HCT116 (cell line): ENCODE measurements at places on chromosomes 5 and 9. TPM values are rescaled to one million over a fixed set of nuclear protein-coding genes. Genes with fewer than 3 reads are reported as not detected.

- DNase-seq = peak; percentile 18
Measured at GRCh38 chr5:43773478-43773844, 170.5 kb downstream of the NNT start.

DNA sequence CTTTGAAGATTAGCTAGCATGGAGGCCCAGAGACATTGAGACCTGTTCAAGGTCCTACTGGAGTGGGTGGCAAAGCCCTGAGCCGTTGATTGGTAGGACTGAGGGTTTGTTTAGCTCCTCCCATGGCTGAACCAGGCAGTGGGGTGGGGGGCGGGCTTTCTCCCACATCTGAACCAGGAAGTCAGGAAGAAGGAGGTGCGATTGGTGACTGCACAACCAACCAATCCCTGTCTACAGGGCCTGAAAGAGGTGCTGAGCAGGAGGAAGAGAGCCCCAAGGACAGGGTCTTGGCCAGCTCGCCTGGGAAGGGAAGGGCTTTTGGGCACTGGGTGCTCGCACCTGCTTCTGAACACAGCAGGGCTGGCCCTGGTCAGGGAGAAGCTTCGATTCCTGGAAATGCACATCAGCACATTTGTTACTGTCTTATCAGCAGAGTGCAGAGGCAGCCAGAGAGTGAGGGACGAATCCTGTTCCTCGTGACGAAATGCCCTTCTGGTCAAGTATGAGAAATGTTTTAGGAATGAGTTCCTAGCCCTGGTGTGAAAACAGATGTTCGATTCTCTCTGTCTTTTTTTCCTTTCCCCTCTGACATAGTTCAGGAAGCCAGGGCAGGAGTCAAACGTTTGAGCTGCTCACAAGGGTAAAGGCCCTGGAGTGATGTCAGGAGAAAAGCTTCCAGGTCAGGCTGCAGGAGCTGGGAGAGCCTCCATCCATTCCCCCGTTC, 294.8 kb upstream of the KLF4 start:
- DNase-seq = peak; percentile 15

Gene GDA
- total RNA-seq = 49.4 TPM

Gene LHX6
- total RNA-seq = 4.1 TPM

DNA sequence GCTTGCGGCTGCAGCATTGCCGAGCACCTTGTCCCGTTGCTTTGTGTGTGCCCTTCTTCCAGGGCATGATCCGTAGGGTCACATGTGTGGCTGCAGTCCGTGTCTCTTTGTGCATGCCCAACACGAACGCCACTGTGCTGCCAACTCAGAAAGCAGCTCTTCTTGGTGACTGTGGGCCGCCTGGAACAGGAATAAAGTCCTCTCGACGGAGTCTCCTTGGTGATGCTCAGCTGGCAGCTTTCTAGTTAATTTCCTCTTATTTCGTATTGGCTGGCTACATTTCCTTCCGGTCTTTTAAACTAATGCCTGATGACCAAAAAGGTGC, 5.8 kb downstream of the EXOC3 start:
- DNase-seq = no peak

DNA sequence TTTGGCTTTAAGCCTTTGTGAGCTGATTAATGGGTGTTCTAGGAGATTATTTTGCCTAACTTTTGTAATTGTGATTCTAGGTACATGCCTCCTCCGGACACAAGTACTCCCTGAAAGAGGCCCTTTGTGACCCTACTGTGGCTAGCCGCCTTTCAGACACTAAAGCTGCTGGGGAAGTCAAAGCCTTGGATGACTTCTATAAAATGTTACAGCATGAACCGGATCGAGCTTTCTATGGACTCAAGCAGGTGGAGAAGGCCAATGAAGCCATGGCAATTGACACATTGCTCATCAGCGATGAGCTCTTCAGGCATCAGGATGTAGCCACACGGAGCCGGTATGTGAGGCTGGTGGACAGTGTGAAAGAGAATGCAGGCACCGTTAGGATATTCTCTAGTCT, 13.6 kb downstream of the ITGA1 start:
- DNase-seq = no peak

DNA sequence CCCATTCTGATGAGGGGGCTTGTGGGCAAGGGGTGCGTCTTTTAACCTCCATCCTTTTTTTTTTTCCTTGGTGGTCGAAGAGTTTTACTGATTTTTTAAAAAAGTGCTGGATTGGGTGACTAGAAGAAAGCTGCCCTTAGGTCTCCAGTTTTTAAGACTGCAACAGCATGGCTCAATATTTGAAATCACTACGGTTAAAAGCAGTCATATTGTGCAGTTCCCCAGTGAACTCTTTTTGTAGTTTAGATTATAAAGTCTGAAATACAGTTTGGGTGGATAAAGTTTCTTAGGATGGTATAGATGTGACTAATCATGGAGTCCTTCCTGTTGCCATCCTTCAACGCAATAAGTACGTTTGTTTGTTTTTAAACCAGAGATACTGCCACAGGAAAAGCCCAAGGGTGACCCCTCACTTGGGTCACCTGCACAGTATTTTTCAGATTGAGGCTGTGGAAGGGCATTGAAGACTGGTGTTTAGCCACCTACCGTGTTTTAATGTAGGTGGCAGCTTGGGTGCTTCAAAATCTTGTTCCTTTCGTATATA, 520 bp upstream of the DHFR start:
- no peak for DNase-seq

Gene FBP2
- total RNA-seq = not detected

Gene PKN3
- total RNA-seq = 37.9 TPM

DNA sequence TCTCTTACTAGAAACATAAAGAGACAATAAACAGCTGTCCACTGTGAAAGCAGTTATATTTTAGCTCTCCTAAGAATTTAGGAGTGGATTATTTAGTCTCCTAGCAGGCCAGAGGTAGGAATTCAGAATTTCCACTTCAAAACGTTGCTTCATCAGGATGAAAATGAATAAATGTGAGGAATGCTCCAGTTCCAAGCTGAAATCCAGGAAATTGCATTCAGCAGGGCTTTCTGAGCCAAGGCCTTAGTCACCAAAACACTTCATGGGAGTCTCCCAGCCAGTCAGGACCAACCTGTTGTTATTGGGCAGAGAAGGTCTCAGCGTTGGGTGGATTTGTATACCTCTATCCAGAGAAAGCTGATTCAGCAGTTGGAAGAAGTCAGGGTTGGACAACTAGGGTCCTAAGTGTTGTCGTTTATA, 1040.3 kb downstream of the TLE1 start:
- no peak for DNase-seq

Gene TMEM174
- not detected for total RNA-seq

Gene IL9
- not detected for total RNA-seq

- no peak for DNase-seq
Measured at GRCh38 chr9:104900871-104901270, 27.1 kb downstream of the ABCA1 start.

DNA sequence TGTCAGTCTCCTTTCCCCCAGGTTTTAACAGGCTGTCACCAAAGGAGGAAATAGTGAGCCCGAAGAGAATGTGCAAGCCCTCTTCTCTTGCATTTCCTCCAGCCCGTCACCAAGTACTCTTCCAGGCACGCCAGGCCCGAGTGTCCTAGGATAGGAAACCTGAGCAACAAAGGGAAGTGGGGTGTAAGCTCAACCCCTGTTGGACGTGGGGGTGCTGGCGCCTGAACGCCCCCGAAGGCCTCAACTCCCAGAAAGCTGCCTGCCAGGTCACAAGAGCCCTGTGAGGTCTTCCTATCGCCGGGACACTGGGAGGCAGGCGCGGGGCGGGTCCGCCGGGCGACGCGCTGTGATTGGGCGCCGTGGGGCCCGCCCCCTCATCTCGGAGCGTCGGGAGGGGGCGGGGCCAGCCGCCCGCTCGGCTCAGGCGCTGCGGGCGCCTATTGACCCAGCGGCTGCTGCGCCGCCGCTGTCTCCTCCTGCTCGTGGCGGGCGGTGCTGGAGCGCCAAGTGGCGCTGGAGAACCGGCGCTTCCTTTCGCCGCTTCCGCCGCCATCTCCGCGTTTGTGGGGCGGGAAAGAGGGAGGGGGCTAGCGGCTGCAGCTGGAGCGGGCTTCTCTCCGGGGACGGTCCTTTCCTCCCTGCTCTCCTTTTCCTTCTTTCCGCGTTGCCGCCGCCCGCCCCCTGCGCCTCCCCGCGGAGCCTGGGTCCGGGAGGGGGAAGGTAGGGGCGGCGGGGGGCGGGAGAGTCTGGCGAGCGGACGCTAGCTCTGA, 572 bp upstream of the MAN2A1 start:
- peak; percentile 71 for DNase-seq

Gene PRRX2
- total RNA-seq = 25.5 TPM

DNA sequence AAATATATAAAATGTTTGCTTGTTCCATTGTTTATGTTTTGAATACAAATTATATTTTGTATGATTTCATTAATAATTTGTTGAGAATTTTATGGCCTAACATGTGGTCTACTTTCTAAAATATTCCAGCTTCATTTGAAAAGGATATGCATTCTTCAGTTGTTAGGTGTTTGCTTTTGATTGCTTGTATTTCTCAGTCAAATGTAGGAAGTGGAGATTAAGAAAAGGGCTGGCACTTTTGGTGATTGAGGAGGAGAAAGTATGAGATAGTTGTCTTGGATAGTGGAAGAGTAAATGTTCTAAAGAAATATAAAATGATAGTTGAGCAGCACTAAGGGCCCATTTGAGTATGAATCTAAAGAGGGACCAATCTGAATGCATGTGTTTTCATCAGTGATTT, 23.1 kb downstream of the JAK2 start:
- DNase-seq = no peak

- DNase-seq = no peak
Measured at GRCh38 chr5:143445776-143446175, 42.3 kb upstream of the NR3C1 start.

GRCh38 chr5:36199620-36200019, 42.1 kb downstream of the NADK2 start:
- no peak for DNase-seq

DNA sequence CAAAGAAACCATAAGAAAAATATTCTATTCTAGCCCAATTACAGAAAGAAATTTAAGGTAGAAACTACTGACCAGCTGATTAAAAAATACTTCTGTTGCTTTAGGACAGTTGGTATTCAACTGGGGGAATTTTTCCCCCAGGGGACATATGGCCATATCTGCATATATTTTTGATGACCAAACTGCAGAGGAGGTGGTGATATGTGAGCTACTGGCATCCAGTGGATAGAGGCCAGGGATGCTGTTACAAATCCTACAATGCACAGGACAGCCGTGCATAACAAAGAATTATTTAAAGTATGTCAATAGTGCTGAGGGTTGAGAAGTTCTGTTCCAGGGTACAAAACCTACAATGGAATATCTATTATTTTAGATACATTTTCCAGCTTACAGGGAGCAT, 24.0 kb downstream of the ZFR start:
- no peak for DNase-seq

DNA sequence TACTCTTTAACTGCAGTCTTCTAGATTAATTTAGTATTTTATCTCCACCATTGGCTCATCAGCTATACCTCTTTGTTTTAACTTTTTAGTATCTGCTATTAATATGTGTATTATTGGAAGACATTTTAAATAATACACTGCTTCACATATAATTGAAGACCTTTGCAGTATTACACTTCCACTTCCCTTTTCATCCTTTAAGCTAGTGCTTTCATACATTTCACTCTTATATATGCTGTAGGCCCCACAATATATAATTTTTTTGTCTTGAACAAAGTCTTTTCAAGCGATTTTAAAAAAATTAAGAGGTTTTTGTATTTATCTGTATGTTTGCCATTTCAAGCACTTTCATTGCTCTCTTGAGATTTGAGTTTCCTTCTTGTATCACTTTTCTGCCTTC, 8.6 kb upstream of the LPCAT1 start:
- no peak for DNase-seq

Gene TMC1
- 0.57 TPM for total RNA-seq

- DNase-seq = no peak
Measured at GRCh38 chr9:15354713-15355112, 47.7 kb upstream of the TTC39B start.

Gene GPR150
- total RNA-seq = not detected

DNA sequence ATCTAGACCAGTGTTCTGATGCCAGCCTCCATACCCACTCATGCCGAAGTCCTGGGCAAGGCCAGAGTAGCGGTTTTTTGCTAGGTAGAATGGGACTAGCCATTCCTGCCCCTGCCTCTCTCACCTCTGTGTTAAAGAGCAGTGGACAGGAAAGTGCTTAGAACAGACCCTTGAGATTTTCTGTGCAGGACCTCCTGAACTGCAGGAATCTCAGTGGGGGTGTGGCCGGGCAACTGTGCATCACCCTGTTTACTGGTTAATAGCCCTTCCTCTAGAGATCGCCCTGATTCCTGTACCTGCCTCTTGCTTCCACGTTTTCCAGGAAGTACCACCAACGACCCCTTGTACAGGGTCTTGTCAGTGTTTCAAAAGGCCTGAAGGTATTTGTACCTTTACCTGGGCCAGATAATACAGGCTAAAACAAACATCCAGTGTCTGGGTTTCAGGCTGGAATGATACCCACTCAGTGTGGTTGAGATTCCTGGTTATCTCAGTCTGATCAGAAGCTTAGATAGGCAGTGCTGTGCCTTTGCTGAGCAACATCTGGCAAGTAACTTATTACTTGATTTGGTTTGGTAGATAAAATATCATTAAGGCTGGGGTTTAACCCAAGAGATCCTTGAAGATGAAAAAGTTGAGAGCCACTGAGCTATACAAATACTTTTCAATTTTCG, 65.9 kb downstream of the RGS3 start:
- no peak for DNase-seq

GRCh38 chr5:144422018-144422727, 251.5 kb downstream of the KCTD16 start:
- no peak for DNase-seq

Gene DMRTA1
- total RNA-seq = not detected

- DNase-seq = no peak
Measured at GRCh38 chr9:114450181-114450580, 55.1 kb downstream of the WHRN start.

DNA sequence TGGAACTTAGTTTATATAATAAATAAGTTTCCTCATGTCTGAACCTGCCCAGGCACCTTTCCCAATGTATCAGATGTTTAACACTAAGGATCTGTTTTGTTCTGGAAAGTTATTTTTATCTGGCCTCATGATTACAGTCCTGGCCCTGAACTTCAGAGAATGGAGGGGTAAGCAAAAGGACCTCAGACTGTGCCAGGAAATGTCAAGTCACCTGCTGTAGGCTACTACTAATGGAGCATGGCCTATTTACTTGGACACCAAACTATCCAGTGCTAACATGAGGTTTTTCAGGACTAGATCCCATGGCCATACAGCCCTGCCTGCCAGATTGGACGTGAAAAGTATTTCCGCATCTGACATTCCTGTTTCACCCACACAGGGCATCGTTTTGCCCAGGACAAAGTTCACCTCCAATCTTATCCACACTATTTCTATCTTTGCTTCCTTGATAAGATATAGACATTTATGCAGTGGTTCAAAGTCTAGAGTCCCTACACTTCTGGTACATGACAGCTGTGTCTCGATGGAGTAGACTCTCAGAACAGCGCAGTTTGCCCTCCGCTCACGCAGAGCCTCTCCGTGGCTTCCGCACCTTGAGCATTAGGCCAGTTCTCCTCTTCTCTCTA, at the start of gene BTNL8:
Gene BTNL8, plus strand, starts transcription at position 539 of the 626 bp plus-strand sequence. CDS start 152 bp downstream, outside the sequence.
- DNase-seq = no peak

Gene SLC6A7
- total RNA-seq = not detected

Gene RFX3
- total RNA-seq = 11.8 TPM

DNA sequence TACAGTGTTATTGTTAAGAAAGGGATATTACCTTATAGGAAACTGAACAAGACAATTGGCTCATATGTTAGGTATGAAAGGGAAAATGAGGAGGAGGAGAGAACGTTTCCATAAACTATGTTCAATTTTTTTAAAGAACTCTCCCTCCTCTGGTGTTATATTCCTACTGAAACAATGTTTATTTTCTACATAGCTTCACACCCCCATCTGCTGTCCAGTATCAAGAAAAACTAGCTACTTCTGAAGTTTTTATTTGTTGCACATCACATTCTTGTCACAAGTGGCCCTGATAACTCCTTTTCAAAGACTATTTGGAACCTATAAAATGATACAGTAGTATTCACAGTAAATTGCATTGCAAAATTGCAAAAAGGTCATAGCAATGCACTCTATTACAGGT, 223.4 kb upstream of the FAM174A start:
- DNase-seq = no peak
